ENCODE measurements at places on chromosomes 6 and 20. TPM values are rescaled to one million over a fixed set of nuclear protein-coding genes. Genes with fewer than 3 reads are reported as not detected.

SLA2 gene
- total RNA-seq = 0.23 TPM

ZSCAN12 gene
- total RNA-seq = 8.3 TPM

COL21A1 gene
- total RNA-seq = 4.4 TPM

SRSF3 gene
- 644 TPM for total RNA-seq

ULBP2 gene
- 0.13 TPM for total RNA-seq

FNDC11 gene
- 3.8 TPM for total RNA-seq

EPB41L2 gene
- total RNA-seq = 106 TPM

FAM83D gene
- 57.7 TPM for total RNA-seq

TSBP1 gene
- total RNA-seq = not detected

ANKRD6 gene
- total RNA-seq = 12.6 TPM

OR2H2 gene
- total RNA-seq = not detected

RAMACL gene
- 0.30 TPM for total RNA-seq
